ENCODE measurements at places on chromosomes 16 and 17.

GRCh38 chr16:67229906-67230808, 3.2 kb downstream of the TMEM208 start:
- DNase-seq: no peak

- DNase-seq: peak; percentile 48
These were observed 587 bp downstream of the PLD6 start for GRCh38 chr17:17205368-17206123.

DNA sequence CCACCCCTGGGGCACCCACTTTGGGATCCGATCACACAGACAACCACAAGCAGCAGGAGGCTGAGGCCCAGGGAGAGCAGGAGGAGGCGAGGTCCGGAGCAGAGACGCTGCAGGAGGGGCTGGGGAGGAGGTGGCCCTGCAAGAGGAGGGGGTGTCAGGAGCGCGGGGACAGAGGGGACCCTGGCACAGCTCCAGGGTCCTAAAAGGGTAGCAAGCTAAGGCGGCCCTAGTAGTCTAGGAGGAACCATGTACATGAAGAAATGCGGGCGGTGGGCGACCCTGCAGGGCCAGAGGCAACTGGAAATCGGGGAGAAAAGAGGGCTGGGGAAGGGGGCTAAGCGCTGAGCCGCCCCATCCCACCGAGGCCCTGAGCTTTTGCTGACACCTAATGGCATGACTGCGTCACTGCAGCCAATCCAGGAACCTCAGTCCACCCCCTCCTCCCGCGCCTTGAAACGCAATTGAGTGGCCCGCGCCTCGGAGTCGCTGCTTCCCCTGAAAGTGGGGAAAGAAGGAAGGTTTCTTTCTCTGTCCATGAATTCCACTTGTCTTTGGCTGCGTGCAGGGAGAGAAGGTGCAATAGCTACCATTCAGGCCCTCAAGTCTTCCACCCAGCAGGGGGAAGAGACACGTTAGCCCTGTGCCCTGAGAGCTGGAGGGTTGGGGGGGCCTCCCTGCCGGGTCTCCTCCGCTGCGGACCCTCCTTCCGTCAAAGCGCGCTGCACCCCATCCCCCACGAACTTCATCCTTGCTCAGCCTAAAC, 1.8 kb downstream of the ASGR1 start:
- DNase-seq: peak; percentile 70

DNA sequence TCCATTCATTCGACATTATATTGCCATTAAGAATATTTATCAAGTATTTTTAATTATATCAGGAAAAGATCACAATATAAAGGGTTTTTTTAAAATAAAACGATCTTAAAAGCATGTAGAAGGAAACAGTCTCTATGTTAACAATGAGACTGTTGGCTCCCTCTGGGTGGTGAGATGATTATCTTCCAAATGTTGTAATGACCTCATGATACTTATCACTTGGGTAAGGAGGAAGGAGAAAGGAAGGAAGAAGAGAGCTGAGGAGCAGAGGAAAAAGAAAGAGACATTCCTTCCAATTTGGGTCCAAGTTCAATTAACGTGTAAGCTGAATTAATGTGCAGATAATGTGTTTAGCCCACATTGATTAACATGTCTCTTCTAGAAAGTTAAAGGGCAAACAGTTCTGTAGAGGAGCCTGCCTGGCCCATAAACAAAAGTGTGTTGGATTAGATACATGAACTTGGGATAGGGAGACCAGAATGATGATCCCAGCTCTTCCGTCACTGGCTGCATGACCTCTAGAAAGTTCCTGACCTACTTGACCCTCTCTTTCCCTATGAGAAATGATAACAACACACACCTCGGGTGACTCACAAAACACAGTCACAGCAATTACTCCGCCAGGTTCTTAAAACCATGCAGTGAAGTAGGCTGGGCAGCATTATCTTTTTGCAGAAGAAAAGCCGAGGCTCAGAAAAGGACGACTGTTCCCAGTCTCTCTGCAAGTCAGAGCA, 32.0 kb downstream of the PIMREG start:
- DNase-seq: no peak

DNA sequence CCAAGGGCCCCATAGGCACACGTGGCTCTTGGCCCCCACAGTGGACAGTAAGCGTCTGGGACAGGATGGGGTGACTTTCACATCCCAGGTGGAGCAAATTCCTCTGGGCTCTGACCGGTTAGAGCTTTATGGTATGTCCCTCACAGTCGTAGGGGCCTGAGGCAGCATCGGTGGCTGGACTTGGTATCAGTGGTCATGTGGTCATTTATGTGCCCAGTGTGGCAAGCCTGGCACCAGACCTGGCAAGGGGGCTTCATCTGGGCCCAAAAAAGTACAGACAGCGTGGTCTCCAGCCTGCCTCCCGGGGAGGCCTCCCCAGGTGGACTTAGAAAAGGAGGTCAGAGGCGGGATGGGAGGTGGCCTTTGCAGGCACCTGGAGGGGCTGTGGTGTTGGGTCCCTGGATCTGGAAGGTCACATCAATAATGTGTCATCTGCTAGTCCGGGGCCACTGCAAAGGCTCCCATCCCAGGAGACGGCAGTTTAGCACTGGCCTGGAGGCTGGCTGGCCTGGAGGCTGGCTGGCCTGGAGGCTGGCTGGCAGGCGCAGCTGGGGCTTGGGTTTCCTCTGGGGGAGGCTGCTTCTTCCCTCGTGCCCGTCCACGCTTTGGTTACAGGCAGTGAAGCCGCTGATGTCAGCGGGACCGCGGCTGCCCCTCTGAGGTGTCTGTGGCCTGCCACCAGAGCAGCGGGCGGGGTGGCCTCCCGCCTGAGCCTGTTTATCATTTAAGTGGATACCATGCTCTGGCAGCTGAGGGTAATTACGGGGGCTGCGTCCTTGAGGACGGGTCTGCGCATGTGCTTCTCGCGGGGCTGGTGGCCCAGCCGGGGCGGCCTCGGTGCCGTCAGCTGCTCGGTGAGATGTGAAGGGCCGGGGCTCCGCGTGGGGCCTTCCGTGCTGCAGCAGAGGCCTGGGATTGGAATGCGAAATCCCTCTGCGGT, 20.7 kb upstream of the CBX4 start:
- no peak for DNase-seq

GRCh38 chr17:39757931-39758873, 20.5 kb downstream of the GRB7 start:
- peak; percentile 58 for DNase-seq
